Activated CD4-positive, alpha-beta T cell treated with anti-CD3 and anti-CD28 coated beads, Interleukin-10, Interleukin-2, amounts not matched to agents 100 ng/mL and 50 ng/mL, durations not matched to agents 16 hours and 8 hours (primary cell): ENCODE measurements at places on chromosomes 2 and 18.

DNA sequence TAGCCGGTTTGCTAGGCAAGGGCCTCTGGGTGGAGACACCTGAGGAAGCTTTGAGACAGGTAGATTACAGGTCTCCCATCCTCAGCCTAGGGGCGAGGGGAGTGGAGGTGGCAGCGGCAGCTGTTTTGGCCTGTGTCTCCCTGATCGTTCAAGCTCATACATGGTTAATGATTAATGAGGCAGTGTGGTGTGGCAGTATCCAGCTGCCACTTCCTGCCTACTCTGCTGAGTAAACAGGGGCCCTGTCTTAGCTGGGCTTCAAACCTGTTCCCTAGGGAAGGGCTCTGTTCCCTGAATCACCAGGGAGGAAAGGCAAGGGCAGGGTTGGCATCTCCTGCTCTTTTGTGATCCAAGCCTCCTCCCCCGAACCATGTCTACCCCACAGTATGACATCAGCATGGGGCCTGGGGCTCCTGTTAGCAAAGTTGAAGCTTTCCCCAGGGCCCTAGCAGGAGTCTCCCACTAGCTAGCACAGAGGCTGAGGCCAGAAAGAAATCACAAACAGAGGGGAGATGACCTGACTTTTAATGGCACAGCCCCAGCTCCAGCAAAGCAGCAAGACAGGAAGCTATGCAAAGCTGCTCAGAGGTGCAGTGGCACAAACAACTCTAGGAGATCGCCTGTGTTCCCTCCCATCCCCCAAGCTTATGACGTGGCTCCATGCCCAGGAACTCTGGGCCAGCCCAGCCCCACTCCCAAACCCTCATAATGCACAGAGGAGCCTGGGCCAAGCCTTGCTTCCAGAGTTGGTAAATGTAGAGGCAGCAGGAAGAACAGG, 3.7 kb upstream of the TUBA4B start:
- peak; percentile 72 for DNase-seq

- no peak for DNase-seq
Observed at GRCh38 chr2:176569574-176569973, 300.3 kb downstream of the MTX2 start.

GRCh38 chr2:64453770-64454385, at the start of gene LGALSL:
TSS of gene LGALSL (plus strand) at chr2:64454162. CDS start at chr2:64454546, 384 bp downstream.
- DNase-seq: peak; percentile 60

- DNase-seq: no peak
Observed at GRCh38 chr2:19746137-19746600, 155.6 kb downstream of the TTC32 start.

DNA sequence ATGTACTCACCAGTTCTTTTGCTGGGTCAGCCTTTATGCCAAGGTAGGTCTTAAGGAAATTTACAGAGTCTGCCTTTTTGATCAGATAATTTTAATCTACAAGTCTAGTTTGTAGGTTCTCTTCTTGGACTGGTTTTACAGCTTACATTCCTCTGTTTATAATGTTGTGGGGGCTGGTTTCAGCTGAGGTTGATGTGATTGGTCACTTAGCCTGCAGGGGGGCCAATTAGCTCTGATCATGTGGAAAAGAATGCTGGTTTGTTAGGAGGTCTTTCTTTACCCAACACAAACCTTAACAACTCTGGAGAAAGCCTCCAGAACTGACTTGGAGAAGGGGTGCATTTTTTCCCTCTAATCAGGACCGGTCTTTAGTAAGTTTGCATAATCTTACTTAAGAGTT, at the start of gene KCNJ13:
TSS of gene KCNJ13 (minus strand) at position 131 of the 400 bp plus-strand sequence. CDS start 5,203 bp downstream, outside the sequence.
- DNase-seq: no peak

- no peak for DNase-seq
Observed at GRCh38 chr18:8984131-8984721, 118.3 kb upstream of the NDUFV2 start.
